ENCODE measurements at places on chromosomes 11 and 22. TPM values are rescaled to one million over a fixed set of nuclear protein-coding genes. Genes with fewer than 3 reads are reported as not detected.

Gene TRIM48
- not detected for total RNA-seq

Gene APOL4
- total RNA-seq, result 33.9 TPM

Gene SELENOM
- total RNA-seq, result 113 TPM

Gene UBQLN3
- 0.58 TPM for total RNA-seq

Gene GGTLC2
- total RNA-seq, result not detected

Gene VEGFB
- 18.9 TPM for total RNA-seq

Gene PRDM11
- total RNA-seq, result 13.7 TPM

Gene SLC22A6
- not detected for total RNA-seq

Gene MFRP
- not detected for total RNA-seq

Gene COX8A
- 255 TPM for total RNA-seq

Gene BSCL2
- 25.6 TPM for total RNA-seq

Gene RBM14
- total RNA-seq, result 49.9 TPM

Gene MS4A5
- not detected for total RNA-seq

Gene FXYD2
- 5.0 TPM for total RNA-seq

Gene ELMOD1
- total RNA-seq, result 1.6 TPM

Gene C11orf87
- total RNA-seq, result 0.69 TPM

Gene FOLR2
- total RNA-seq, result 19.6 TPM

Gene MAJIN
- not detected for total RNA-seq

Gene SEPTIN3
- total RNA-seq, result 1.7 TPM

Gene GPHA2
- not detected for total RNA-seq

Gene KRTAP5-1
- not detected for total RNA-seq

Gene OTOG
- 0.05 TPM for total RNA-seq

Gene SMC1B
- total RNA-seq, result 0.16 TPM

Gene RASGRP2
- 7.6 TPM for total RNA-seq

Gene SEZ6L
- total RNA-seq, result 2.0 TPM

Gene GSTT2B
- total RNA-seq, result 2.1 TPM

Gene OR5B21
- not detected for total RNA-seq

Gene TREH
- not detected for total RNA-seq

Gene RFPL1
- not detected for total RNA-seq

Gene NUP160
- 89.7 TPM for total RNA-seq

Gene GDPD4
- not detected for total RNA-seq

Gene APOL5
- total RNA-seq, result 1.4 TPM

Gene HBE1
- 3.0 TPM for total RNA-seq

Gene LRRN4CL
- 10.9 TPM for total RNA-seq

Gene LIF
- total RNA-seq, result 4.8 TPM

Gene RIC3
- 7.2 TPM for total RNA-seq

Gene APOA4
- not detected for total RNA-seq

Gene OR4X2
- total RNA-seq, result not detected

Gene NRIP3
- total RNA-seq, result 3.1 TPM

Gene KRTAP5-2
- not detected for total RNA-seq

Gene RTN4RL2
- 0.58 TPM for total RNA-seq

Gene GRAP2
- total RNA-seq, result 3.2 TPM

Gene SUSD2
- 0.26 TPM for total RNA-seq

Gene OR51I1
- 0.63 TPM for total RNA-seq

Gene FZD4
- 65.2 TPM for total RNA-seq

Gene ZBTB44
- total RNA-seq, result 85.6 TPM

Gene VPREB1
- not detected for total RNA-seq

Data from urinary bladder (tissue), 4 donors.